ENCODE measurements at places on chromosomes 1 and 21.

- DNase-seq = no peak
These were observed 16.5 kb downstream of the CCDC30 start for GRCh38 chr1:42479621-42480020.

- no peak for DNase-seq
These were observed 171.5 kb upstream of the IRF2BP2 start for GRCh38 chr1:234781241-234782065.

DNA sequence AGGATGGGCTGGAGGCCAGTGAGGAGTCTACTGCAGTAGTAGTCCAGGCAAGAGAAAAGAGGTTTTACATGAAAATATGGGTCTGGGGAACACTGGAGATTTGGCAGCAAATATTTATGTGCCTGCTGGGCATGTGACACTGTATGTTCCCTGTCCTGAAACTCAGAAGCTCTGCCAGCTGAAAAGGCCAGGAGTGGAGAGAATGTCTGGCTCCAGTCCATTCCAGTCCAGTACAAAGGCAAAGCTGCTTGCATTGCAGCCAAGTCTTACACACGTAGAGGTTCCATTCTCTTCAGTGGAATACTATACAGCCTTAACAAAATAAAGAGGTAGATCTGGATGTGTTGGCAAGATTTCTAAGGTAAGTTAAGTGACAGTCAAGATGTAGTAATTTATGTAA is 7.5 kb upstream of the YBX1 start:
- no peak for DNase-seq

GRCh38 chr1:34361781-34362357 is 185.2 kb downstream of the C1orf94 start:
- DNase-seq = no peak

- no peak for DNase-seq
These were observed 19.8 kb downstream of the LMO4 start for GRCh38 chr1:87348341-87349019.

Measured in fibroblast of the aortic adventitia (primary cell).